DMS53 (cell line): ENCODE measurements at places on chromosomes 7 and 10.

GRCh38 chr10:59536167-59537014 is 173.3 kb downstream of the SLC16A9 start:
- peak; percentile 95 for DNase-seq

- DNase-seq, result no peak
These were observed 79.0 kb upstream of the TCF7L2 start for GRCh38 chr10:112871021-112871420.

- DNase-seq, result peak; percentile 44
These were observed 1.1 kb upstream of the SFXN4 start for GRCh38 chr10:119166564-119166963.

GRCh38 chr10:12852687-12853086 is 148.8 kb downstream of the CCDC3 start:
- DNase-seq, result no peak

DNA sequence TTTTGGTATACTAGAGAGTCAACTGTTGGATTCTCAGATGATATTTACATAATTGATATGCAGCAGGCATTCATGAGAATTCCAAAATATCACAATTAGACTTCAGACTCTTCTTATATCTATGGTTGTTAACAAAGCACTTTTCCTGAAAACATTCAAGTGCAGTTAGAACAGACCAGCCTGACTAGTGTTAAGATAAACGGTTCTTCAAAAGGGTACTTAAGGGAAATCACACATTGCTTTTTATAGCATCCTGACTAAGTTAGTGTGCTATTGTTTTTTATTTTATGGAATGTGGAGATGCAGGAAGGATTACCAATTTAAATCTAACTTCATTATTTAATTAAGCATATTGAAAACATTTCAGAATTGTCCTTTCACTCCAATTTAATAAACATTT is 405.1 kb downstream of the PLXDC2 start:
- no peak for DNase-seq

- DNase-seq, result peak; percentile 60
These were observed 103.5 kb upstream of the PDLIM1 start for GRCh38 chr10:95394161-95394880.
